ENCODE measurements at places on chromosomes 1 and 21. TPM values are rescaled to one million over a fixed set of nuclear protein-coding genes. Genes with fewer than 3 reads are reported as not detected.

GRCh38 chr1:52920791-52921291 is 699 bp downstream of the ECHDC2 start:
- no peaks in the 10 kb centered on the region for H3K36me3 ChIP-seq
- DNase-seq, result peak; percentile 3
- no peak overlapping the region for H3K27ac ChIP-seq
- peaks cover 17% of the 10 kb centered on the region for H3K4me1 ChIP-seq
- H3K4me3 ChIP-seq, result peak overlapping the region; percentile 83

Gene ASPM
- total RNA-seq, result 31.4 TPM

Gene NR5A2
- 0.06 TPM for total RNA-seq

DNA sequence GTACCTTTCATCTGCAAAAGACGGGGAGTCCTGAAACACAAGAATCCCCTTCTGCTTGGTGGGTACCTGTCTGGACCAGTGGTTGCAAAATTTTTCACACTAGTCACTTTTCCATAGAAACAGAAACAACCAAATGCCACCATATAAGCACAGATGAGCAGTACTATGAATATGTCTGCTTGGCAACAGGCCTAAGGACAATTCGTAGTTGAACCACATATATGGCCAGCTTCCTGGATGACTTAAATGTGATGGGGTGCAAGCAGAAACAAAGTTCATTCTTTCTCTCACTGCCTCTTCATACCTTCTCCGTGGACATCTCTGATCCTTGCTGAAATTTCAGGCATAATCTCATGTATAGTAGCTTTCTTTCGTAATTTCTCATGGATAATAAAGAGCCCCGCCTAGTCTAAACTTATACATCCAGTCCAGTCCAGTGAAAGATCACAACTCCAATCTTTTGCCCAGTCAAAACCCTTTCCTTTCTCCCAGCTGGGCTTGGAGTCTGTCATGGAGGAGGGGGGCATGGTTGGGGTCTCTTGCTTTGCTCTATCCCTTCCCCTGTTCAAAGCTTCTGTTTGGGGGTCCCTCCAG is 7.0 kb downstream of the FCAMR start:
- H3K4me3 ChIP-seq, result no peak overlapping the region
- H3K4me1 ChIP-seq, result peaks cover 25% of the 10 kb centered on the region
- H3K27me3 ChIP-seq, result no peaks in the 10 kb centered on the region

Gene SH3BGR
- 3.9 TPM for total RNA-seq

DNA sequence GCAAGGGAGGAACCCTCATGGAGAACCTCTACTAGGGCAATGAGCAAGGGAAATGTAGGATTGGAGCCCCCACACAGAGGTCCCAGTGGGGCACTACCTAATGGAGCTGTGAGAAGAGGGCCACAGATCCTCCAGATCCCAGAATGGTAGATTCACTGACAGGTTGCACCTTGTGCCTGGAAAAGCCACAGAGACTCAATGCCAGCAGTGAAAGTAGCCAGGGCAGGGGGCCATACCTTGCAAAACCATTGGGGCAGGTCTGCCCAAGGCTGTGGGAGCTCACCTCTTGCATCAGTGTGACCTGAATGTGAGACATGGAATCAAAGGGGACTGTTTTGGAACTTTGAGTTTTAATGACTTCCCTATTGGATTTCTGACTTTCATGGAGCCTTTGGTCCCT is 17.9 kb downstream of the CFH start:
- no peaks in the 10 kb centered on the region for H3K36me3 ChIP-seq
- no peak overlapping the region for H3K27ac ChIP-seq
- no peaks in the 10 kb centered on the region for H3K4me1 ChIP-seq
- H3K4me3 ChIP-seq, result no peak overlapping the region
- H3K27me3 ChIP-seq, result no peaks in the 10 kb centered on the region

DNA sequence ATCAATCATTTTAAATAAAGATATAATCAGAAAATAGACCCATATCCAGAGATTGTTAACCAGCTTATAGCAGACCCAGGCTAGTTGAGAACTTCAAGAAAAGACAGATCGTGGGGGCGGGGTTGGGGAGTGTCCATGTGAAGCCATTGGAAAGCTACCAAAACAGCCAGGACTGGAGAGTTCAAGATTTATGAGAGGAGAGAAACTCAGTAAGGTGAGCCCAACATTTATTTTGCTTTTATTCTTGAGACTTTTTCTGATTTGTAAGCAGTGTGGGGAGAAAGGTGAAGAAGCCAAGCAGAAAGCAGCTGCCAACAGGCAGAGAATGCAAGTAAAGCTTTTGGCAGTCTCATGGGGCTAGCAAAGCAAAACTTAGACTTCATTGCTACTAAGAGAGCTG is 179.9 kb downstream of the VPS13D start:
- H3K4me3 ChIP-seq, result no peak overlapping the region
- no peaks in the 10 kb centered on the region for H3K27me3 ChIP-seq
- H3K4me1 ChIP-seq, result peaks cover 49% of the 10 kb centered on the region

DNA sequence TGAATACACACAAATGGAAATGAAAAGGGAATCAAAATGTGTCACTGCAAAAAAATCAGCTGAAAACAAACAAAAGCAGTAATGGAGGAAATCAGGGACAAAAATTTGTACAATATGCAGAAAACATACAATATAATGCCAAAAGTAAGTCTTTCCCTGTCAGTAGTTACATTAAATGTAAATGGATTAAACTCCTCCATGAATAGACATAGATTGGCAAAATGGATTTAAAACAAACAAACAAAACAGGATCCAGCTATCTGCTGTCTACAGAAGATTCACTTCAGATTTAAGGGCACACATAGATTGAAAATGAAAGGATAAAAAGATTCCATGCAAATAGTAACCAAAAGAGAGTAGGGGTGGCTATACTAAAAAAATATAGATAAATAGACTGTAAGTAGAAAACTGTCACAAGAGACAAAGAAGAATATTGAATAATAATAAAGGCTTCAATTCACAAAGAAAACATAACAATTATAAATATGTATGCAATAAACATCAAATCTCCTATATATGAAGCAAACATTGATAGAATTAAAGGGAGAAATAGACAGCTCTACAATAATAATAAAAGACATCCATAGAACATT is 42.2 kb upstream of the ERO1B start:
- H3K36me3 ChIP-seq, result peaks cover 7% of the 10 kb centered on the region
- H3K4me1 ChIP-seq, result no peaks in the 10 kb centered on the region
- H3K27me3 ChIP-seq, result peaks cover 4% of the 10 kb centered on the region
- H3K4me3 ChIP-seq, result no peak overlapping the region
- no peak for DNase-seq
- no peak overlapping the region for H3K27ac ChIP-seq

DNA sequence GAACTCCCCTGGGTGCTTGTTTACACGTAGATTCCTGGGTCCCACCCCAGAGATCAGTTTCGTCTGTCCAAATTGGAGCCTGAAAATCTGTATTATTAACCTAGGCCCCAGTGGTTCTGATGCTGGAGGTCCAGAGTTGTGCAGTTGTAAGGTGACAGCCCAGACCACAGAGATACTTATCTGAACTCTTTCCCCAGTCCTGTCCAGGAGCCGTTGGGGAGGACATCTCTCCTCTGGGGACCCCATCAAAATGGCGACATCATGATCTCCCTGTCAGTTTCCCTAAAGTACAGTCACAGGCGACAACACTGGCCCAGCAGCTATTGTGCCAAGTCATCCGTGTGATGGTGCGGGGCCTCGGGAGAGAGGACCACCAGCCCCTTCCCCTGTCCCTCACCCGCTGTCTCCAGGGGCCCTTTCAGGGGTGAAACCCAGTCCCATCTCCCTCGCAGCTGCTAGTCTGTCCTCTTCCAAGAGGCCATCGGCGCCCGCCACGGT is 749 bp upstream of the EFHD2 start:
- DNase-seq, result no peak
- H3K27me3 ChIP-seq, result peaks cover 20% of the 10 kb centered on the region
- H3K27ac ChIP-seq, result peak overlapping the region; percentile 52
- peak overlapping the region; percentile 64 for H3K4me3 ChIP-seq
- peaks cover 8% of the 10 kb centered on the region for H3K36me3 ChIP-seq

DNA sequence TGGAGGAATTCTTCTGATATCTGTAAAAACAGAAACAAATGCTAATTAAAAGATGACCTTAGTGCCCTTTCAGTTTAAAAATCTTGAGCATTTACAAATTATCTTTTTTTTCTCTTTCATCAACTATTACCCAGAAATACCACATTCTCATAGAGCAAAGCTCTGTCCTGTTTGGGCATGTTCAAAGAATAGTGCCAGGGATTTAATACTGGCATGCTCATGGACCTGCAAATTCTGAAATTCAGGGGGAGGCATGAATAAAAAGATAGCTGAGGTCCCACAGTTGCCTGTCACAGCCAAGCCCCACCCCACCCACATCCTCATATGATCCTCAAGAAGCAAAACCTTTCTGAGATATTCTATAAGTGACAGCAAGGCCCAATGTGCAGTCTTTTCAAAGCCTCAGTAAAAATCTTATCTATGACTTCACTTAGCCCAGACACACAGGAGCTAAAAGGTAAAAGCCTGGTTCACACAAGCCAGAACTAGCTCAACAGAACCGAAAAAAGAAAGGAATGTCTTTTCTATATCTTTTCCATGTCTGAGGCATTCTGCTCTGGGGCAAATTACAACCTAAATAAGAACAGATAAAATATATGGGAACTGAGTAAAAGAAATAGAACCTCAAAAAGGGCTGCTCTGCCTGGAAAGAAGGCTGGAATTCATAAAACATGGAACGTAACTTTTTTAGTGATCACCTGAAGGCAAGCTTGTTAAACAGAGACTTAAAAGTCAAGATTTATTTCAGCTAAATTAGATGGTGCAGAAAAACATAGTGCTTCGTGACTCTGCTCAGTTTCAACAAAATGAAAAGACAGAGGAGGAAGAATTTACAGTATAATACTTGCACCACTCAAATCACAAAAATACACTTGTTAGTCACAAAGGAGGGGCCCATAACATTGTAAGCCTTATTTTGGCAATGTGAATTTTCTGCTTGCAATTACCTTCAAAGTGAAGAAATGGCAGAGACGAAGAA is 11.0 kb downstream of the WLS start:
- no peak overlapping the region for H3K27ac ChIP-seq
- no peak for DNase-seq
- no peaks in the 10 kb centered on the region for H3K36me3 ChIP-seq
- no peak overlapping the region for H3K4me3 ChIP-seq

DNA sequence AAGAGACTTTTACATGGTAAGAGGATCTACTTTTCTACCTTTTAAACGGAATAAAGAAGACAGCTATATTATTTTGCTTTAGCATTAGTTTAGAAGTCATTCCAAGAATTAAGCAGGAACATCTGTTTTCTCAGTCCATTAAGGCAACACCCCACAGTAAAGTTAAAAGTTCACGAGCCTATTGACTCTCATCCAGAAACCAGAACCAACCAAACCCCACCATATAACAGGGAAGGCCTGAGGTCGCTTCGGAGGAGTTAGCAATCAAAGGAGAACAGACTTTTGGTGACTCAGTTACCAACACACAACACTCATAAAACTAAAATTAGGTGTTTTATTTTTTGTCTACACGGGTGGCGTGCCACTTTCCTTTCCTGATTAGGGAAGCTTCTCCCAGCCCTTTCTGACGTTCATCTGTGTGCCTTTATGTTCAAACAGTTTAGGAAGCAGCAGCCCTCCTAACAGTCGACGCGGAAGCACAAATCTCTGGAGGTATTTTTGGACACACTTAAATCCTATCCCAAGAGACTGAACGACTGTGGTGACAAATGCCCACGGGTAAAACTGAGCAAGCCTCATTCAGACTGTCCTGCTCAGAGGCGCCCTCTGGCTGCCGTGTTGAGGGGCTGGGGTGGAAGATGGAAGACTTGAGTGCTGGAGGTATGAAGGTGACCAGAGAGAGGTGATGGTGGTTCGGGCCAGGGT is 8.6 kb upstream of the PLA2G2C start:
- no peaks in the 10 kb centered on the region for H3K36me3 ChIP-seq
- peak; percentile 72 for DNase-seq
- H3K4me1 ChIP-seq, result no peaks in the 10 kb centered on the region
- no peak overlapping the region for H3K27ac ChIP-seq
- H3K27me3 ChIP-seq, result peaks cover 50% of the 10 kb centered on the region
- no peak overlapping the region for H3K4me3 ChIP-seq

- no peak overlapping the region for H3K4me3 ChIP-seq
- no peak overlapping the region for H3K27ac ChIP-seq
- H3K36me3 ChIP-seq, result no peaks in the 10 kb centered on the region
- no peaks in the 10 kb centered on the region for H3K27me3 ChIP-seq
- peaks cover 3% of the 10 kb centered on the region for H3K4me1 ChIP-seq
- no peak for DNase-seq
These were observed 21.0 kb downstream of the RSPH1 start for GRCh38 chr21:42475036-42475435.

Gene HMCN1
- total RNA-seq, result 0.02 TPM

- H3K27ac ChIP-seq, result no peak within 1 kb of the TSS
- no peak for DNase-seq
- H3K4me3 ChIP-seq, result peak within 1 kb of the TSS; percentile 55
These were observed at the start of gene TMEM52 for GRCh38 chr1:1918901-1919303. TMEM52 (minus strand) TSS chr1:1919279; CDS start chr1:1919265, 14 bp downstream.

Gene C1orf141
- total RNA-seq, result not detected

Gene PDC
- not detected for total RNA-seq

DNA sequence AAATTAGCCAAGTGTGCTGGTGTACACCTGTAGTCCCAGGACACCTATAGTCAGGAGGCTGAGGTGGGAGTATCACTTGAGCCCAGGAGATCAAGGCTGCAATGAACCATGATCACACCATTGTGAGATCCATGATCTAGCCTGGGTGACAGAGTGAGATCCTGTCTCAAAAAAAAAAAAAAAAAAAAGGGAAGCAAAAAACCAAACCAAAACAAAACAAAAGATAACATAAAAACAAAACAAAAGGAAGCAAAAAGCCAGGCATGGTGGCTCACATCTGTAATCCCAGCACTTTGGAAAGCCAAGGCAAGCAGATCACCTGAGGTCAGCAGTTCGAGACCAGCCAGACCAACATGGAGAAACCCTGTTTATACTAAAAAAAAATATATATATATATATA is 9.4 kb upstream of the AKR1A1 start:
- H3K4me3 ChIP-seq, result no peak overlapping the region
- peaks cover 41% of the 10 kb centered on the region for H3K4me1 ChIP-seq
- no peaks in the 10 kb centered on the region for H3K36me3 ChIP-seq
- no peak for DNase-seq
- H3K27me3 ChIP-seq, result peaks cover 3% of the 10 kb centered on the region
- H3K27ac ChIP-seq, result no peak overlapping the region

Gene CFAP298
- total RNA-seq, result 47.2 TPM
